Amniotic epithelial cell (primary cell): ENCODE measurements at places on chromosomes 5 and 9.

- peak; percentile 1 for DNase-seq
Measured at GRCh38 chr9:31839273-31839672, 545.2 kb upstream of the ACO1 start.

GRCh38 chr9:137531099-137531765 lies 19.0 kb downstream of the PNPLA7 start:
- peak; percentile 42 for DNase-seq

DNA sequence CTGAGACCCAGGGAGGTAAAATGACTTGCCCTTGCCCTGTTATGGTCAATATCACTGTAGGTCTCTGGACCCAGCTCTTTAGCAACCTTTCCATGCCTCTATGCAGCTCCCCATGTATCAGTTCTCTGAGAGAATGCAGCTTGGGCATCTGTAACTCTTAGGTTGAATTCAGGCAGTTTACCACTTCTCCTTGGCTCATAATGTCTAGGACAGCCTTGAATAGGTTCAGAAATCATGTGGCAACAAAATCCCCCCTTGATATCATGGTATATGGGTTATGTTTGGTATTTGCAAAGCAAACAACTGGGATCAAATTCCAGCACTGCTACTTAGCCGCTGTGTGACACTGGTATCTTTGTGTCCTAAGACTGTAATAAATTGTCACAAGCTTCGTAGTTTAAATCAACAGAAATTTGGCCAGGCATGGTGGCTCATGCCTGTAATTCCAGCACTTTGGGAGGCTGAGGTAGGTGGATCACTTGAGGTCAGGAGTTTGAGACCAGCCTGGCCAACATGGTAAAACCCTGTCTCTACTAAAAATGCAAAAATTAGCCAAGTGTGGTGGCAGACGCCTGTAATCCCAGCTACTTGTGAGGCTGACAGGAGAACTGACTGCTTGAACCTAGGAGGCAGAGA lies 10.7 kb upstream of the SUB1 start:
- no peak for DNase-seq

DNA sequence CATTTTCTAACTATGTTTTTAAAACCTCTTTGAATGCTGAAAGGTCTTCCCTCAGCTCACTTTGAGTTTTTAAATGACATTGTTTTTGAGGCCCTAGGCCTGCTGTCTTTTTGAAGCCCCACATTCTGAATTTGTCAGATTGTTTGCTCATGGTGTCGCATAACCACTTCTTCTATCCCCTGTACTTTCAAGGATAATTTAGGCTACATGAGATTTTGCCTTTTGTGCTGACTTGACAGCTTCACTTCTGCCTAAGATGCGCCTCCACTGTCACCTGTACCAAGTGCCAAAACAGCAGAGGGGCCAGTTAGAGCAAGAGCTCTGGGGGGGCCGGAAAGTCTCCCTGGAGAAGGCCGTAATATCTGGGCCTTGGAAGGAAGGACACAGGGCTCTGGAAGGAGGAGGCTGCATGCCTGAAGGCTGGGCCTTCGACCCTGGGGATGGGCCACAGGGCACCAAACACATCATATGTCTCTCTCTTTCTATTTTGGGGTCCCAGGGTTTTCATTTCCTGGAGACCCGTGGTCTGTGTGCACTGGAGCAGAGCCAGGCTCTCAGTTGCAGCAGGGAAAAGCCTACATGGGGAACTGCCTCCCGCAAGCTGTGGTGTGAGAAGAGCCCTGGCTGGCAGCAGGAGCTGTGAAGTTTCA lies 49.1 kb downstream of the NDST1 start:
- no peak for DNase-seq

GRCh38 chr5:4572311-4573100 lies 567.6 kb upstream of the ADAMTS16 start:
- no peak for DNase-seq

GRCh38 chr5:34022121-34022705 lies 14.4 kb upstream of the AMACR start:
- DNase-seq: peak; percentile 31

DNA sequence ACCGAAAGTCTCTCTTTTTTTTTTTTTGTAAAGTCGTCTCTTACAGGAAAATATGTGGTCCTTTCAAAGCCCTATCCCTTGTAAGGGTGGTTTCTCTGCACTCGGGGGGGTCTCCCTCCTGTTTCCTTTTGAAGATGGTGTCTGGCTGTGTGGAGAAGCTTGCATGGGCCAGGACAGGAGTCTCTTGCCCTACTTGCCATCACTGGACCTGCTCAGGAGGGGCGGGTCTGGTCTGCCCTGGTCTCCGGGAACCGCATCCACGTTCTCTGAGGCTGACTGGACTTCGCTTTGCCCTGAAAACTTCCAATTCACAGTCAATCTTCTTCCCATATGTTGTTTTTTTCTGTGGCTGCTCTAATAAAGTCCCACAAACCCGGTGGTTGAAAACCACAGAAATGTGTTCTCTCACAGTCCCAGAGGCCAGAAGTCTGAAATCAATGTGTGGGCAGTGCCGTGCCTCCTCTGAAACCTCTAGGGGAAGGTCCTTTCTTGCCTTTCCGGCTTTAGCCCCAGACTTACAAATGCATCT lies 92.9 kb upstream of the IER5L start:
- DNase-seq: peak; percentile 96

- peak; percentile 62 for DNase-seq
Measured at GRCh38 chr9:17280350-17281012, 145.6 kb downstream of the CNTLN start.

DNA sequence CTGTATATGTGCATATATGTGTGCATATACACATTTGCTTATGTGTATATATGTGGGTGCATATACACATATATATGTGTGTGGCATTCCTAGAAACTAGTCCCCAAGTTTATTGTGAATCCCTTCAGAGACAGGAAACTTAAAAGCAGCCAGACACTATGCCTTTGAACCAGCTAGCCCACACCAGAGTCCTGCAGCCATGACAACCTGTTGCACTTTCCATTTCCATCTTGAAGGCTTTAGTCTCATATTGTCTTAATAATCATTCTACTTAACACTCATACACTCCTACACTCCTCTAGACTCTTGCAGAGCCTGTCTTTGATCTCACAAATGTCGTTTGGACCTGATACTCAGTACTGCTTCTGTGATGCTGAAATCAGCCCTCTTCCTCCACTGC lies 34.8 kb upstream of the CDH6 start:
- no peak for DNase-seq

GRCh38 chr9:122806661-122807060 lies 6.7 kb downstream of the OR1K1 start:
- no peak for DNase-seq

- DNase-seq: no peak
Measured at GRCh38 chr5:103428923-103429322, 133.7 kb downstream of the NUDT12 start.

GRCh38 chr5:167263185-167263584 lies 1028.3 kb upstream of the WWC1 start:
- DNase-seq: peak; percentile 48

DNA sequence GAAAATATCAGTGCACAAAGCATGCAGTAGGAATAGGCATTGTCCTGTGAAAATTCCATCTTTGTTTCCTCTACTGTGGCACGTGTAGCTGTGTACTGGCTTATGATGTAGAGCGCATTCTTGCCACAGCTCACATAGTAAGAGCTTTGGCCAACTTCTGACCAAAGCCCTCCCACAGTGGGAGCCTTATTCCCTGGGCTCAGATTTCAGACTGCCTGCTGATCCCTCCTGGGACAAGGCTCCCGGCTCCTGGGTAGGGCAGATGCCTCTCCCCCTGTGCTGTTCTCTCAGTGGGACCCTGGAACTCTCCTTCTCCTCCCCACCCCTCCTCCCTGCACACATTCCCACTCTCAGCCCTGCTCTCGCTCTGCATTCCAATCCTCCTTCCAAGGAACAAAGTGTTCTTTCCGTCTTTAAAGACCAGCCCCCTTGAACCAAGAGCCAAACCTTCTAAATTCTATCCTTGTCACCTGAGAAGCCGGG lies 17.5 kb downstream of the LCP2 start:
- no peak for DNase-seq
